ENCODE measurements at places on chromosomes 4 and X.
A peak's percentile ranks its signal among the peaks of the same experiment; 100 is the strongest.

- DNase-seq, result no peak
Observed at GRCh38 chr4:98722000-98722399, 63.6 kb upstream of the TSPAN5 start.

DNA sequence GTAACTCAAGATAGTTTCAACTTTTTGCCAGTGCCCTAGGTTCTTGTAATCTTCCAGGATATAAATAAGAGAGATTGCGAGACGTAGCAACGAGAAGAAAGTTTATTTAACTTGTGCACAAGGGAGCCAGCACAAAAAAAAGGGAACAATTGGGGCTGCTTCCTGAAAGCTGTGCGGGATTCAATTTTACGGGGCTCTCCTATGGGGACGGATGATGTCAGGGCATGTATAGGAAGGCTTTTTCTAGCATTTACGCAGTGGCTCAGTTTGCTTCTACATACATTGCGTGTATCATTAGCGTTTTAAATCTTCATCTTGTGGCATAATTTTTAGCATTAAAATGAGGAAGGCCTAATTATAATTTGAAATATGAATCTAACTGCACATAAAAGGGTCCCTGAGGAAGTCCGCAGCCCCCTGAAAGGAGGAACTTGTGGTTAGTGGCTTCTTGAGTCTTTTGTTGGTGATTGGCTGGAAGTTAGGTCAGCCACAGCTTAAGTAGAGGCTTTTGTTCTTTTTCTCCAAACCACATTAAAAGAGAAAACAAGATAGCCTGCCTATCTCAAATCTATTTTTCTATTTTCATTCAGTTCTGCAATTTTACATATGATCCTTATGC, 668.2 kb upstream of the NDST4 start:
- no peak for DNase-seq

- no peak for DNase-seq
Observed at GRCh38 chr4:122082661-122083060, 69.5 kb upstream of the BLTP1 start.

DNA sequence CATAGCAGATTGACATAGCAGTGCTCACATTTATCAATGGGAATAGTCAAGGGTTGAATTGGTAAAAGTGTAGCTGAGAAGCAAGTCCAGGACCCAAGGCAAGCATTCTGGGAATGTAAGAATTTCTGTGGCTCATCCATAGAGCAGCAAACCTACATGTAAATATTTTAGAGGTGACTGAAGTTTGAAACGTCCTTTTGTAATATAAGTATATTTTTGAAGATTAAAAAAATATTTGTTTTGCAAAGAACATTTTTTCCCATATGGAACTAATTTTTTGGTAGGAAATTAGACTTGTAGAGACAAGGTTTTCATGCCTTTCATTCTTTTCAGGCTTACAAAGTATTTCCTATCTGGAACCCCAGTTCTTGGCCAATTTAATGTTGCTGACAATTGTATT, 104.0 kb downstream of the TEX13A start:
- no peak for DNase-seq

- DNase-seq, result no peak
Observed at GRCh38 chr4:77994194-77994721, 62.9 kb upstream of the FRAS1 start.

DNA sequence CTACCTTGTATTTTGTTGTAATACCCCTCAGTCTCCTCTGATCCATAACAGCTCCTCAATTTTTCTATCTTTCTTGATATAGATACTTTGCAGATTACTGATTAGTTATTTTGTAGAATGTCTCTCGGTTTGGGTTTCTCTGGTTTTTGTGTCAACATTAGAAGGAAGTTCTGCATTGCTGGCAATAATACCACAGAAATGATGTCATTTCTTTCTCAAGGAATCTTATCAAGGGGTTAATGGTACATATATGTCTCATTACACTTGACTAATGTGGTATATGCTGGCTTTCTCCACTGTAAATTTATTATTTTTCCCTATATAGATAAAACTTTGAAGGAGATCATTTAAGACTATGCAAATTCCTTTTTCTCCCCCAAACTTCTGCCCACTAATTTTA, 183.6 kb upstream of the DKK2 start:
- no peak for DNase-seq

DNA sequence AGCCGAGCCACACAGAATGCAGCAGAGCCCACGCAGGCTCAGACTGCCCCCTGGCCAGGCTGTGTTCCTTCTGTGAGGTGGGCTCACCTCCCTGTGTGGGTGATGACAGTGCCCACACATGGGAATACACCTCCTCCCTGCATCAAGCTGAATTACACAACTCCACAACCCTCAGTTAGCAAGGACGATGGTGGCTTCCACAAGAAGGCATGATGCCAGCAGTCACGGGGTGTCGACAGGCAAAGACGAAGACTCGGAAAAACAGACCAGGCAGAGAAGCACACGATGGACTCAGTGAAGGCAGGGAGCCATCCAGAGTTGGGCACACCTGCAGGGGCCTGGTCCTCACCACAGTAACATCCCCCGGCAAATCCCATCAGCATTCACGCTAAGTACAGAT, 12.1 kb downstream of the LETM1 start:
- DNase-seq, result no peak

DNA sequence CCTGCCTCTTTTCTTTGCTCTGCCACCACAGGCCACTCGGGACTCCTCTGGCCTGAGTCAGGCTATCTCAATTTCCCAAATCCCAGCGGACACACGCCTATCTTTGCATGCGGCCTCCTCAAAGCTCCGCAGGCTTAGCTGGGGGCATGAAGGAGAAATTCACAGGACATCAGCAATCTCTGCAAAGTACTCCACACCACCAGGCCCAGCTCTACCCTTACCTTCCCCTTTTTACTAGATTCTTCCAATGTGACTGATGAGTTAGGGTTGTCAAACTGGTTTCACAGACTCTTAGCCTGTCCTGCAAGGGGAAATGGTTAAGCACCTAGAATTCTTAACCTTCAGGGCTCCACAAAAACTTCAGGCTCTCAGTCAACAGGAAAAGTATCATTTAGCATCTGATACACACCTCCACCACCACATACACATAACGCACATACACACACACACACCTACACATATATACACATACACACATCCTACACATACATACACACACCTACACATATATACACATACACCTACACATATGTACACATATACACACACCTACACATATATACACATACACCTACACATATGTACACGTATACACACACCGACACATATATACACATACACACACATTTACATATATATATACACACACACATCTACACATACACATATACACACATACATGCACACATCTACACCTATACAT, 349.1 kb downstream of the ANK2 start:
- no peak for DNase-seq

DNA sequence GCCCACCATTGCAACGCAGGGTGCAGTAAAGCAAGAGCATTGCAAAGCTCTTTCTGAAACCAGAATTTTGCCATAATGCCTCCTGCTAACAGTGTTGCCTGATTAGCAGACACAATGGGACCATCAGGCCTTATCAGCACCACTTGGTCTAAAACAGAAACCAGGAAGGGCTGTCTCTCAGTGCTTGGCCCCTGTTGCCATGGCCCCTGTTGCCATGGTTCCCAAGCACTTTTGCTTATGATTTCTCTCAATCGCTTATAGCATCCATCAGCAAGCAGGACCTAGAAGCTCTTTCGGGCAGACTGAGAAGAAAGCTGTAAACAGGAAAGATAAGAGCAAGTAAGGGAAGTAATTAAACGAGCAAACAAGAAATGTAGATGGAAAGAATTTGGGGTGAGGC, 36.8 kb downstream of the RTL5 start:
- peak; percentile 26 for DNase-seq

DNA sequence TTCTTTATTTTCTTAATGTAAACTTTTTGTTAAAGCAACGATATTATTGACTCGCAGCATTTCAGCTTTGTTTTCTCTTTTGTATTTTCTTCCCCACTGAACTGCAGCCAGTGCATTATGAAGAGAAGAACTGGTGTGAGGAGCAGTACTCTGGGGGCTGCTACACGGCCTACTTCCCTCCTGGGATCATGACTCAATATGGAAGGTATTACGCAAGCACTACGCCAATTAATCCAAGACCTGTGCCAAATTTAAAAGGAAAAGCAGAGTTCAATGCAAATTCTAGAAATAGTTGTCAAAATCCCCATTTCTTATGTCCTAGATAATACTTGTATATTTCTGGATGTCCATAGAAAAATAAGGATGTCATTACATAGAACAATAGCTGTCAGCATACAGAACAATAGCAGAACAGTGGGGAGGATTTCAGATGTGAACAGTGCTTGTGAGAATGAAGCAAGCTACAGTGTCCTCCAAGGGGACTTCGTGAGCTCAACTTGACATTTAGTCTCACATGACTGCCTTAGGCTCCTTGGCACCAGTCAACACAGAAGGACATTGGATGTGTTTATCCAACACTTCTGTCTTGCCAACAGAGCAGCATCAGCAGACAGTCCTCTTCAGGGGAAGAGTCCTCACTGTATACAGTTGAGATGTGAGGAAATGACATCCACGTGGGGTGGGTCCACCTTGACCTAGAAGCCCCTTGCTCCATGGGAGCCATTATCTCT, 85.9 kb downstream of the MAOA start:
- DNase-seq, result no peak

DNA sequence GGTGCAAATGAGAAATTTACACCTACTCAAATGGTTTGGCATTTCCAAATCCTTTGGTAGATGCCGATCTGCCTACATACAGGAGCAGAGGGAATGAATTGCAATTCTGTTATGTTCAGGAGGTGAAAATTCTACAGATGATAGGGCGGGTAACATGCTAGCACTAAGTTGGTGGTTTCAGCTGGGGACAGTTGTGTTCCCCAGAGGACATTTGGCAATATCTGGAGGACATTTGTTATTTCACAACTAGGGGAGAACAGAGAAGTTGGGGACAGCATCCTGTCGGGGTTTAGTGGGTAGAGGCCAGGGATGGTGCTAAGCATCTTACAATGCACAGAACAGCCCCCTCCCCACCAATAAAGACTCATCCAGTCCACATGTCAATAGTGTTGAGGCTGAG, 96.5 kb upstream of the PUDP start:
- no peak for DNase-seq

DNA sequence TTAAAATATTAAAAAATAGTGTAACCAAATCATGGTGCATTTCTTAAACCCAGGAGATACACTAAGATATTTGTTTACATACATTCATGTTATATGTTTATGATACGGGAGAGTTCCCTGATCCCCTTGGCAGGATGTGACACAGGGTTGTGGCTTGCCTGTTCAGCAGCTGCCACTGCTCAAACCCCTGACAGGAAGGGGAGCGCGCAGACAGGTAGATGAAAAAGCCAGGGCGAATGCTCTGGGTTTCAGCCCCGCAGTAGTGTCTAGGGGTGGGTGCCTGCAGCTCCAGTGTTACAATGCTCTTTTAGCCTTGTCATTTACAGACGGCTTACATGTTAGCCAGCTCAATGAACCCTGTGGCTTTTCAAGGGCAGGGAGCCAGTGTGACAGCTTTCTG, 1343.8 kb upstream of the IGFBP7 start:
- no peak for DNase-seq

- DNase-seq, result no peak
Observed at GRCh38 chrX:54178100-54178940, 4.7 kb downstream of the FAM120C start.
